T-helper 9 cell (primary cell): ENCODE measurements at places on chromosomes 11 and 22.

DNA sequence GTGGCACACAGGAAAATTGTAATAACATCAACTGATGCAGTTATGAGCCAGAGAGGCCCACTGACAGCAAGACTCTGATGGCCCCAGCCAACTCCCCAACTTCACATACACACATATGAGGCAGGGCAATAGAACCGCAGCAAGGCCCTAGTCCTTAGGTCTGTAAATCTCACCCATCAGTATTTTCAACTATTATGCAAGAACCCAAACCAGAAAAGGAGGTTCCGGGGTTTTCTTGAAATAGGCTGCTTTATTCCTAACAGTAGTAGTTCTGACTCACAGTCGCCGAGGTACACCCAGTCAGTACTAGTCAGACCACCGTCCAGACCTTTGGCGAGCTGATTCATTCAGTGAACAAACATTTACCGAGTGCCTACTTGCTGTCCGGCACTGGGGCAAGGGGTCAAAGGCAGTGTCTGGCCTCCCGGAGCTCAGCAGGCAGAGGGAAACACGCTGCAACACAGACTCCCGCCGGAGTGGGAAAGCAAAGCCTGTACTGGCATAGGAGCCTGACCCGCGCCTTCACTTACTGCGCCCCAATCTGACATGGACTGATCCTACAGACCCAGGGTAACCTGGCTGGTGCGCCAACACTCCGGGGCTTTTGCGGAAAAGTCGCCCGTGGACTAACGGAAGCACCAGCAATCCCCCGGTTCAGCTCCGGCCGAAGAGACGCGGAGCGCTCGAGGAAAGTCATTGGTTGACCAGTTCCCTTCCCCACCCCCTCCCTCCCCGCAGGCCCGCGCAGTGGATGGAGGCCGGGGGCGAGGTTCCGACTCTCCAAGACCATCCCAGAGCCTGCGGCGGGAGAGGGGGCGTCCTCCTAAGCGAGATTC, 1.3 kb downstream of the PLEKHA7 start:
- no peak for DNase-seq

DNA sequence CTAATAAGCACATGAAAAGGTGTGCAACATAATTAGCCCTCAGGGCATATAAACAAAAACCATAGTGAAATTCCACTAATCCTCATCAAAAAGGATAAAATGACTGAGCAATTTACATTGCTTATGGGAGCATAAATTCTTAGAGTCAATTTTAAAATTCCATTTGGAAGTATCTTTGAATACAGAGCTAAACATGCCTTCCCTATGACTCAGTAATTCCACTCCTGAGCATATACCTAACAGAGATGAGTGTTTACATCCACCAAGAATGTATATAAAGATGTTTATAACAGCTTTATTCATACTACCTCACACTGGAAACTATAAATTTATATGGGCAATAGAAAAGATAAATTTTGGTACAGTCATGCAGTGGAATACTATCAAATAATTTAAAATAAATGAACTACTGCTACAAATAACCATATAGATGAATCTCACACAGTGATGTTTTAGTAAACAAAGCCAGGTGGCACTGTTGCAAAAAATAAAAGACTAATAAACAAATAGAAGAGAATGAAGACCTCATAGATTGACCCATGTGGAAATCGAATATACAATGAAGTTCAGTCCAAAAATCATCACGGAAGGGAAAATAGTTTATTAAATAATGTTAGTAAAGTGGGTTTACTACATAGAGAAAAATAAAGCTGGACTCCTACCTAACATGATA, 8.2 kb upstream of the OR2D2 start:
- no peak for DNase-seq

DNA sequence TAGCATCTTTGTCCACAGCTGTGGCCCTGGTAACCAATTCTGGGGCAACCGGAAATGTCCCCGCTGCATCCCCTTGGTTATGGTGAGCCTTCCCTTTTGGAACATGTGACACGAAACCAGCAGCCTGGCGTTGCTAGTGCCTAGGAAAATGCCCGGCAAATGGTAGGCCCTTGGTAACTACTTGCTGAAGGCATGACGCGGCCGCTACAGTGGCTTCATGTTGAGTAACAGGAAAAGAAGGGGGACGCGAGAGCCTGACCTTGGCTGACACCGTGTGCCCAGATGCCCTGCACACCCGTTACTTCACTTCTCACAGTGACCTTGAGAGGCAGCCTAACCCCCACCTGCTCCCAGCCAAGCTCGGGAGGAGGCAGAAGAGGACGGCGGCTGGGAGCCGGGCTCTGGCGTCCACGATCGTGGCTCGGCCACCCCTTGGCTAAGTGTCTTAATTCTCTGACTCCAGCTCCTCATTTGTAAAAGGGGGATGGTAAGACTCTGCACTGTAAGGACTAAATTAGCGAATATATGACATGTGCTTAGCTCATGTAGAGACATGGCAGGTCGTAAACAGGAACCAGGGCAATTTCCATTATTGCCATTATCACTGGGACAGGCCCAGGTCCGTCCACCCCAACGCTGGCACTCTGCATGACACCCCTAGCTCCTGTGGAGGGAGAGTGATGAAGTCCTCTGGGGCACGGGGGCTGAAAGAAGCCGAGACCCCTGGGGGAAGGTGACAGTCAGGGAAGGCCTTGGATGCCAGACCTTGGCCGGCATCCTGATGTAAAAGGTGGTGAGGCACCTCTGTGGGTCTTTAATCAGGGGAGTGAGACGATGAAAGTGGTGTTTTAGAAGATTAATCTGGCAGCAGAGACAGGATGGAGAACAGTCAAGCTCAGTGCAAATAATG, 18.9 kb downstream of the IFT27 start:
- DNase-seq = no peak

GRCh38 chr11:60874421-60875365, 7.4 kb downstream of the ZP1 start:
- DNase-seq = no peak

DNA sequence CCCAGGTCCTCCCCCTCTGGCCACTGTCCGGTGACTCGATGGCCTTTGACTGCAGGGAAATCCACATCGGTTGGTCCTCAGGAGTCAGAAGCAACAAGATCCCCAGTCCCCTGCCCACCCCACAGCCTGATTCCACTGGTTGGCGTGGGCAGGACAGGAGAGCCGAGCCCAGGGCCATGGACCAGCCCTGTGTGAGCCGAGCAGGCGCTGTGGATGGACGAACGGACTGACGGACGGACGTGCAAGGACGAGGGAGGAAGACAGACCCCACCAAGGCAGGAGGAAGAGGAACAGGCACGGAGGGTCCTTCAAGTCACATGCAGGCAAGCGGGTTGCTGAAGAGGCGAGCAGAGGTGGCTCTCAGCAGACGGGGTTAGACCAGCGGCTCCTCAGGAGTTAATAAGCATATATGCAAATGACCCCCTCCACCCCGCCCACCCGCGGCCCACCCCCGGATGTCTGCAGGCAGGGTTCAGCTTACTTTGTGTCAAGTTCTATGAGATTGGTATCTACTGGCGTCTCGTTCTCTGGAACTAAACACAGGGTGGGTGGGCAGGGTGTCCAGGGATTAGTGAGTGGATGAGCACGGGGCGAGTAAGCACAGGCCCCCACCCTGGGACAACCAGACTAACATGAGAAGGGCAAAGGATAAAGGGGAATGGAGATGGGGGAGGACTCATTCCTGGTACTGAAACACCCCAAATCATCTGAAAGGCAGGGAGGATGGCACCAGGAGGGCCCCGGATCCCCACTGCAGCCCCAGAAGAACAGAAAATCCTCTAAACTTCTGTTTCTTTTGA, 26.8 kb downstream of the TPBGL start:
- no peak for DNase-seq

GRCh38 chr11:85967457-85967856, 101.4 kb downstream of the PICALM start:
- no peak for DNase-seq

DNA sequence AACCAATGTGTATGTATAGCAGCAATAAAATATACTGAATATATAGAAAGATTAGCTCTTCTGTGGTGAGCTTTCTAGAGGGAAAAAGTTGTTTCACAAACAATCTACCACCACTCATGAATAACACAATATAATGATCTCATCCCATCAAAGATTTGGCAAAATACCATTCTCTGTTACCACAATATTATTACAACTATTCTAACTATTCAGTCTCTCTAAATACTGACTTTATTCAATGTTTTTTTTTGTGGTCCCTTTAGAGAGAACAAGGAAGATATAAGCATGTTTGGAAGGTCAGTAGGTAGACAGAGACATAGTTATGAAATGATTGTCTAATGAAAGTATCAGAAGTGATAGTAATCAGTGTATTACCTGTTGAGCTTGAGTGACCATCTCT, 7.8 kb downstream of the CCDC90B start:
- DNase-seq = no peak

GRCh38 chr11:70029861-70030380, 48.2 kb upstream of the ANO1 start:
- no peak for DNase-seq

- no peak for DNase-seq
These were observed 6.8 kb upstream of the CREB3L1 start for GRCh38 chr11:46270684-46271083.

DNA sequence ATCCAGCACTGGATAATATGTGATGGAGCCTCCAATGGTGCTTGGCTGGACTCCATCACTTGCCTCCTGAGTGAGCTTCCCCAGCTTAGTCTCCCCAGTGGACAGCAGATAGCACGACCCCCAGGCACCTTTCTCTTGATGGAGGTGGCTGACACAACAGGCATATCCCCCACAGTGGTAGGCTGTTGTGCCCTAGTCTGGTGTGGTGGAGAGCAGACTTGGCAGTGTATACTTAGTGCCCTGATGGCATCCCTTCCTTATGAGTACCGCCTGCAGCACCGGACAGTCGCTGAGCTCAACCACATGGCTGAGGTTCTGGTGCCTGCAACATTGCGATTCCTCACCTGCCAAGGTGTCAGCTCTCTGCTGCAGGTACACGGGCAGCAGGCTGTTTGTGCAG, 50.1 kb downstream of the DNHD1 start:
- DNase-seq = no peak

DNA sequence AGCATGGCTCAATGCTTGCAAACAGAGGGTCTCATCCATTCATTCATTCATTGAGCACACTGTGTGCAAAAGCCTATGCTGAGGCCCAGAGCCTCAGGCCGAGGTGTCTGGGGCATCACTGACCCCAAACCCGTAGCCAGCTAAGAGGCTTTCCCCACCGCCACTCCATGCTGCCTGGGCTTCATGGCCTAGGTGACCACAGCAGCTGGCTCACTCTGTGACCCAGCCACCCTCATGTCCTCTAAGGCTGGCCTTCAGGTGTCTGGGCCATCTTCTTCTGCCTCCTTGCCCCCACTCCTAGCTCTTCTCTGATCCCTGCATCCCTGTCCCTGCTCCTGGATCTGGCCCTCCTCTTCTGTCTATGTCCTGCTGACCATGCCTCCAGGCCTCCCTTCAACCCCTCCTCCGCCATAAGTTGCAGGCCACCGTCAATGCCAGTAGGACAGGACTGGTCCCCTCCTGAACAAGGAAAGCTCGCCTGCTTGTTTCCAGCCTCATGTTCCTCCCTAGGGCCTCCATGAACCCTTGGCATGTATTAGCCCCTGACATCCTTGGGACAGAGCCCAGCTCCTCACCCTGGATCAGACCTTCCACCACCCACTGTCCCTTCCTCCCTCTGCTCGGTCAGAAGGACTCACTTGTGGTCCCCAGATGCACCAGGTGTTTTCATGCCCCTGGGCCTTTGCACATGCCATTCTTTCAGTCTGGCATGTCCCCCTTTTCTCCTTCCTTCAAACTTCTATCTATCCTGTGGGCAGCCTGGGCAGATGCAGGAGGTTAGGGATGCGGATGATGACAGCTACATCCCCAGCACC, 92.8 kb downstream of the MYEOV start:
- DNase-seq = no peak

DNA sequence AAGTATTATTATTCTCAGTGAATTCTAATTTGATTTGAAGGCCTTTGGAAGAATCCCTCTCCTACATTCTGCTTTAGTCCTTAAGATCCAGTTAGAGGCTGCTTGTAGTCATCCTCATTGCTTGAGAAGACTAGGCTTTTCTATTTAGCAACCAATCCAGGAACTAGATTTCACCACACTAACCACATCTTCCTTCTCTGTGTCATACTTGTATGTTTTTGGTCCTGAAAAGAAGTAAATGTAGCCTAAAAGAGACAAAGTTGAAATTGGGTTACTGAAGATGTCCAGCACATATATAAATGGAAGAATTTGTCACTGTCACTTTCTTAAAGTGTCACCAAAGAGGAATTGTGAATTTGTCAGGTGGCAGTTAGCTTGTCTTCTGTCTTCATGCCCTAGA, 46.6 kb upstream of the MMP7 start:
- DNase-seq = no peak

DNA sequence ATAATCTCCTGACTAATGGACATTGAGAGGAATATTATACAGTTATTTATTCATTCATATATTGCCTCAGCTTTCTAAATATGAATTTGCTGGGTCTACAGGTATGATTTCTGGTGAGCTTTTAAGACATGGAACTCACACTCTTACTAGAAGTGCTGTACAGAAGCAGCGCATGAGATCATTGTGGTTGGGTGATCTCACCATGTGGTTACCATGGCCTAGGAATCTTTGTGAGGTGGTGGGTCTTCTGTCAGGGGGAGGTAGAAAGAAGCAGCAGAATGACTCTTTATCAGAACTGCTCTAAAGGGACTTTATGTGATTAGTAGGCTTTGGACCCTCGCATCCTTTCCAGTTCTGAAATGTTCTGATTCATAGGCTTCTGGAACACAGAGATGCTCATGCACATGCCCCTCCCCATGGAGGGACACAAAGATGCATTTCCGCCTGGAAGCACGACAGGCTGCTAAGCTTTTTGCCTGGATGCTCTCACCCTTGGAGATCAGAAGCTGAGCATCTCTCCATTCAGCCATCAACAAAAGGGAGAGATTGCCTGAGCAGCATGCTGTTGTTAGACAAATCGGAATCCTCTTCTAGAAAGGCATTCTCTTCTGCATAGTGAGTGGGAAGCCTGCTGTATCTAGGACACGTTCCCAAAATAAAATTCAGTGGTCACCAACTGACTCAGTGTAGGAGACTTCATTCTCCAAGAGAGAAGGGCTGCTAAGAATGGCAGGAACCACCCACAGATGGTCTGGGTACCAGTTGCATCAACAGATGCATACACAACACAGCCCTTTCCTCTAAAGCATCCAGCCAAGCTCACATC, 51.3 kb downstream of the KIRREL3 start:
- no peak for DNase-seq

DNA sequence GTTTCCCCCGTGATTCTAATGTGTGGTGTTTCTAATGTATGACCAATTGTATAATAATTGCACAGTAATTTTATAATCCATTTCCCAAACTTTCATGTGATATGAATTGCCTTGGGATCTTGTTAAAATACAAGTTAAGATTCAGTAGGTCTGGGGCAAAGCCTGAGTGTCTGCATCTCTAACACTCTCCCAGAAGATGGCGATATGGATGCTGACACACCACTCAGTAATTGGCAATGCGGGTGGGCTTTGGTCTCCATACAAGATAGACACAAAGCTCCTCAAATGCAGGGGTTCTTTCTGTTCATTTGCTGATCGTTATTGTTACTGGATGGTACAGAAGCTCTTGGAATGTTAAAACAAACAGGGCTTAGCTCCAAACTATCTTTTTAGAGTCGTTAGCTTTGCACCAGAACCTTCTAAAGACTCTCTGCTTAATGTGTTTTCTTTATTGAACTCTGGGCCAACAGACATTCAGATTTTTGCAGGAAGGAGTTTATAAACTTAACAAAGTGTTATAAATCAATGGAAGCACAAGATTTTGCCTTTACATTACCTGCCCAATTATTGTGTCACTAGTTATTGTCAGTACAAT, 45.4 kb upstream of the ANO3 start:
- DNase-seq = no peak

- no peak for DNase-seq
These were observed 13.6 kb downstream of the GNB1L start for GRCh38 chr22:19840955-19841640.
